ENCODE measurements at places on chromosomes 7 and 10.
A peak's percentile ranks its signal among the peaks of the same experiment; 100 is the strongest.

DNA sequence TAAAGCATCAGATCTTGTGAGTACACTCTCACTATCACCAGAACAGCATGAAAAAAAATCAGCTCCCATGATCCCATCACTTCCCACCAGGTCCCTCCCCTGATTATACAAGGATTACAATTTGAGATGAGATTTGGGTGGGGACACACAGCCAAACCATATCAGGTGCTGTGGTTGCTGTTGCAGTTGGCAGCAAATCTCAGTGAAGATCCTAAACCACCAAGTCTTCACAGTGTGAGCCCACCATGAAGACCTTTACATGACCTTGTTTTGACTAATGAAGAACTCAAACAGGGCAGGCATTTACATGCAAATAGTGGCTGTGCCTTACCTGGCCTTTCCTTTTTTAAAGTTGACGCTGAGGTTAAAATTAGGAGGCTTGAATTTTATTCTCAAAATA, 242.6 kb downstream of the ACTR3B start:
- no peak for DNase-seq

DNA sequence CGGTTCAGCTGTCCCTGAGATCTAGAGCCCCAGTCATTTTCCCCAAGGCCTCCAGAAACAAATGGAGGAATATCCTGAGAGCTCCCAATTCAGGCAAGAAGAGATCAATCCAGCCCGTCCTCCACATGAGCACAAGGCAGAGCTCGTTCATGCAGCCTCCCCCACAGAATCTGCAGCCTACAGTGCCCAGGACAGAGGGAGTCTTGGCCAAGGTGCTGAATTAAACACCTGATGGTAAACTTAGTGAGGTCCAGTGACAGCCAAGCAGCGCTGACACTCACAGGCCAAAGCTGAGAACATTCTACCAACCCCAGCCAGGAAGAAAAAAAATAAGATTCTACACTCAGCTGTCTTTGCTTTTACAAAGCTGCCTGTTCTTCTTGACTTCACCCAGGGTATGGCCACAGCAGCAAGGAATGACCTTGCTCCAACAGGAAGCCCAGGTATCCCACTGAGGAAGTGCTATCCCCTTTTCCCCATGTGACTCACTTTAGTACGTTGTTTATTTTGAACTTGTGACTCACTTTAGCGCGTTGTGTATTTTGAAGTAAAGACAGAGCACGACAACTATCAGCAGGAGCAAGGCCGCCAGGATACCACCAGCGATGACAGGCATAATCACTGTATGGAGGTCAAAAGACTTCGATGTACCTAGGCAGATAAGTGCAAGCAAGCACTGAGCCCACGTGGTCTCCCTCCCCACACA, 4.4 kb upstream of the CUZD1 start:
- no peak for DNase-seq

DNA sequence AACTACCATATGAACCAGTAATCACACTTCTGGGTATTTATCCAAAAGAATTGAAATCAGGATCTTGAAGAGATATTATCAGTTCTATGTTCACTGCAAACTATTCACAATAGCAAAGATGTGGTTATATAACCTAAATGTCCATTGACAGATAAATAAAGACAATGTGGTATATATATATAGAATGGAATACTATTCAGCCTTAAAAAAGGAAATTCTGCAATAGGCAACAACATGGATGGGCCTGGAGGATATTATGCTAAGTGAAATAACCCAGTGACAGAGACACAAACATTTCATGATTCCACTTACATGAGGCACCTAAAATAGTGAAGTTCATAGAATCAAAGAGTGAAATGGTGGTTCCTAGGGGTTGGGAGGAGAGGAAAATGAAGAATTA, 90.6 kb upstream of the CDK1 start:
- no peak for DNase-seq

DNA sequence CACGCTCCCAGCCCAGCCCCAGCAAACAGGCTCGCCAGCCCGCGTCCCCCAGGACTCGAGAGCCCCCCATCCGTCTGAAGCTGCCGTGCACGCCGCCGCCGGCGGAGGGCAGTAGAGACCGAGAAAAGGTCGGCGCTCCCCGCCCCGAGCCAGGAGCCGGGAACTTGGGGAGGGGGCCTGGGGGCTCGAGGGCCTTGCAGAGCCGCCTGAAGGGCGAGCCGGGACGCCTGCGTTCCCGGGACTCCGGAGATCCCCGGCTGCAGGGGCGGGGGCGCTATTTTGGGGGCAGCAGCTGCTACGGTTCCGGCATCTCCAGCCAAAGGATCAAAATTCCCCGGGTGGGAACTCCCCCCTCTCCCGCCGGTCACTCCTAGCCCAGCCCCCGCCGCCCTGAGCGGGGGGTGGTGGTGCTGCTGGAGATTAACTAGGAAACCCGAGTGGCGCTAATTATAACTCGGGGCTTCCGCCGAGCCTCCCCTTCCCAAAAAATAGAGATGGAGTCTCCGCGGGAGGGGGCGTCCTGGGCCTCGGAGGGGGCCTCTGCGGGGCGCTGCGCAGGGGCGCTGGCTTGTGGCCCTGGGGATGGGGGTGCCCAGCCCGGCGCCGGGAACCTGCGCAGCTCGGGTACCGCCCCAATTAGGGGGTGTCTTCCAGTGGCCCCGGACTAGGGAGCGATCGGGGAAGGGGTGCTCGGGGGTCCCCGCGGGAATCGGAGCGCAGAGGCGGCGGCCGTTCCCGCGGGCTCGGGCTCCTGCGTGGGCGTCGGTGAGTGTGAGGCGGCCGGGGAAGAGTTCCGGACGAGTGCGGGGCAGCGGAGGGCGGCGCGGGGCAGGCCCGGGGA, 608 bp downstream of the ACHE start:
- no peak for DNase-seq

GRCh38 chr10:94645285-94645684, 38.2 kb upstream of the CYP2C18 start:
- no peak for DNase-seq

- no peak for DNase-seq
These were observed 5.8 kb upstream of the POLM start for GRCh38 chr7:44087911-44088838.

- DNase-seq, result no peak
These were observed at the start of gene DLX6 for GRCh38 chr7:97005183-97006054. TSS of gene DLX6 (plus strand) at chr7:97005553. CDS start at chr7:97005978, 425 bp downstream.

DNA sequence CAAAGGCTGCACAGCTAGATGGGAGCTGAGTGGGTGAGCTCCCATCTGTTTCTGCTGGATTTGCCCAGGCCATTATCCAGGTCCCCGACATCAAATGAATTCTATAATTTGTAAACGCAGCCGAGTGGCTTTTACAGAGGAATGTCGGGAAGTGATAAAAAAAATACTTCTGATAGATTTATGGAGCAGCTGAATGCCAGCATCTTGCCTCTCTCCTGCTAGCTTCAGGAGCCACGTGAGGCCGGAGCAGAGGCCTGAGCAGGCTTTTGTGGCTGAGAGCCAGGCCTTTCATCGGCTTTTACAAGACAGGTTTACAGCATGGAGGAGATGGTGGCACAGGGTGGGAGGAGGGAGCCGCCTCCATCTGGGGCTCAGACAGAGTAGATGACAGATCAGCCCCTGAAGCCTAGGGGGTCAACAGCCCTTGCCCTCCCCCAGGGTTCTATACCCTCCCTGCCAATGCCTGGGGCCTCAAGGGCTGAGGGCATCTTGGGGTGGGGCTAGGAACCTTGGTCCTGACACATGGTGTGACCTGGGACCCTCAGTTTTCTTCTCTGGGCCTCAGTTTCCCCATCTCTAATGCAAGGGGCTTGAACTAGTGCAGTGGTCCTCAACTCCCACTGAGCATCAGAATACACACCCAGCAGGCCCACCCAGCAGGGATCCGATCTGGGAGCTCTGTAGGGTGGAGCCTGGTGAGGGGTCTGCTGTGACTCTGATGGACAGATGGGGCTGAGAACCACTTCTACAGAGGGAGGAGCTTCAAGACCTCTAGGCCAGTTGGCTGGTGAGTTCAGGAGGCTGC, 44.2 kb upstream of the PCBD1 start:
- no peak for DNase-seq

DNA sequence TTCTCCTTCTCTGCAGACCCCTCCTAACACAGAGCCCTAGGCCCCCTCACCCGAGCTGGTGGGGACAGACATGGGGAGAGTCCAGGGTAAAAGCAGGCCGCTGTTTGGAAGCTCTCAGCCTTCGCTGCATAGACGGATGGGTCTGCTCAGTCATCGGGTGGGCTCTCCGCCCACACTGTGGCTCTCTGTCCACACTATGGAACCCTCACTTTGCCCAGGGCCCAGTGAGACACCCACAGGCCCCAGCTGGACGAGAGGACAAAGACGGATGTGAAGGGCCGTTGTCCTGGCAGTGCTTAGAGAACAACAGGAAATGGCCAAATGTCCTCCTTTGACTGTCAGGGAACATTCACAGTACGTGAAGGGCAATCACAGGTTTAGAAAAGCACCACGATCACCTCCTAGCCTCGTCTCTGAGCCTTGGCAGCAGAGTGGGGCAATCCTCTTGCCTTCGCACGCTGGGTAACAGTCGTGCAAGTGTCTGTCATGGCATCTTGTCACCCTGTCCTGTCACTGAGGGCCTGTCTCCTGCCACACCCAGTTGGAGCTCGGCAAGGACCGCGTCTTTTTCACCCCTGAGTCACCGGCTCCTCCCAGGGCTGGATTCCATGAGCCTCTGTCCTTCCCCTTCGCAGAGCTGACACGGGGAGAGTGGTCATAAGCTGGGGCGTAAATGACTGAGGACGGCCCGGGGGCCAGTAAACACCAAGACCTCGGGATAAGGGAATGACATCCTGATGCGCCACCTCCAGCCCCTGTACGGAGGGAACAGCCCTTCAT, 80.6 kb downstream of the PRKAG2 start:
- DNase-seq, result no peak

- peak; percentile 61 for DNase-seq
These were observed 18.4 kb downstream of the GIMAP5 start for GRCh38 chr7:150755473-150756099.

DNA sequence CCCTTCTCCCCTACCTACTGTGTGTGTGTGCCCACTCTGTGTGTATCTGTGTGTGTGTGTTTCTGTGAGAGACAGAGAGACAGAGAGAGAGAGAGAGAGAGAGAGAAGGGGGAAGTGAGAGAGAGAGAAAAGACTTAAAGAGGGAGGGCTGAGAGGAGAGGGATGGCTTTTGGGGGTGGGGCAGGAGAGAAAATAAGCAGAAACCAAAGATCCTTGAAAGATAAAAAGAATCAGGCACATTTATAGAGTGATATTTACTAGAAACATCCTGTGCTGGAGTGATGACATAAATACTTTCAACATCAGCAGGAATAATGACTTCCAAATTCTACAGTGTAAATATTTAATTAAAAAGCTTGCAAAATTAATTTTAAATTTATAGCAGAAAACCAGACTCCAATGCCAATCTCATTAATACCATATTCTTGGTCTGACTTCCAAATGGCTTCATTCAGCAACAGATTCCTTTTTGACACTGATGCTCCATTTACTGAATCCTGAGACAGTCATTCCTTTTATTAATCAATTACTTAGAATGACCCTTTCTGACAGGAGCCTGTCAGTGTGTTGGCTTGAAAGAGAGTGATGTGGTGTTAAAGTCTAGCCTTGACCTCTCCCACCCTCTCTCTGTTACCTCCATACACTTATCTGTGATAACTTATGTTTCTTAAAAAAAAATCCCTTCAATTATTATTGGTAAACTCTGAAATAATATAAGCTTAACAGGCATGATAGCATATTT, 41.7 kb upstream of the WNT2 start:
- no peak for DNase-seq

- no peak for DNase-seq
These were observed 6.8 kb upstream of the ANKRD22 start for GRCh38 chr10:88858491-88858890.

- no peak for DNase-seq
These were observed 268.8 kb downstream of the DYNC1I1 start for GRCh38 chr7:96041171-96041570.

- no peak for DNase-seq
These were observed 226.2 kb downstream of the ZMYND11 start for GRCh38 chr10:361203-362081.

GRCh38 chr10:116557305-116557880, 11.7 kb downstream of the PNLIP start:
- DNase-seq, result no peak

DNA sequence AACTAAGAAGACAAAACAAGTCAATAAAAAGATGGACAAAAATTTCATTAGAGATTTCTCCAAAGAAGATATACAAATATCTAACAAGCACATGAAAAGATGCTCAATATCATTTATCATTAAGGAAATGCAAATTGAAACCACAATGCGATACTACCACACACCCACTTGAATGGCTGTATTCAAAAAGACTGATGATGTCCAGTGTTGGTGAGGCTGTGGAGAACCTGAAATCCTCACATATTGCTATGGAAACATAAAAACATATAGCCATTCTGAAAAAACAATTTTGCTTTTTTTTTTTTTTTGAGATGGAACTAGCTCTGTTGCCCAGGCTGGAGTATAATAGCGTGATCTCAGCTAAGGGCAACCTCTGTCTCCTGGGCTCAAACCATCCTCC, 124.1 kb upstream of the LAMB4 start:
- no peak for DNase-seq
